ENCODE measurements at places on chromosomes 3 and 15.

- no peak for DNase-seq
Measured at GRCh38 chr3:140443073-140443472, 234.8 kb upstream of the TRIM42 start.

DNA sequence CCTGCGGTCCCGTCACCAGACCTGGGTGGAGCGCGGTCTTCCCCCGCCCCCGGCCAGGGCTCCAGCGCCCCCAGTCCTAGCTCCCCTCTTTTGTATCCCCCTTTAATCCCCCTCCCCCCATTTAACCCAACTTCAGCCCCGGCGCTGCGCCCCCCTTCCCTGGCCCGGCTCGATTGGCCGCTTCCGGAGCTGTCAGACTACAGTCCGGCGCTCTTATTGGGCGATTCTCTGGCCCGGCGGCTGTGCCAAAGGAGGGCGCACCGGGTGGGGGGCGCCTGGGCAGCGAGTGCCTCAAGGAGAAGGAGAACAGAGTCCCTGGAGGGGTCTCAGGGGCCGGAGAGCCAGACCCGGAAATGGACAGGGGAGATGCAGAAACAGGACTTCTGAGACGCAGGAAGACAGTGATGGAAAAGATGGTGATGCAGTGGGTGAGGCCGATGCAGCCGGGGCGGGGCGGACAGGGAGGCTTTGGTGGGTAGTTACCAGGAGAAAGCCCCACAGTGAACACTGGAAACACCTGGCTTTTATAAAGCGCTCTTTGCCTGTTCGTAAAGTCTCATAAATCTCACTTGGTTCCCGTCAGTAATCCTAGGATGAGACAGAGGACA, 1.2 kb upstream of the ADCY5 start:
- no peak for DNase-seq

DNA sequence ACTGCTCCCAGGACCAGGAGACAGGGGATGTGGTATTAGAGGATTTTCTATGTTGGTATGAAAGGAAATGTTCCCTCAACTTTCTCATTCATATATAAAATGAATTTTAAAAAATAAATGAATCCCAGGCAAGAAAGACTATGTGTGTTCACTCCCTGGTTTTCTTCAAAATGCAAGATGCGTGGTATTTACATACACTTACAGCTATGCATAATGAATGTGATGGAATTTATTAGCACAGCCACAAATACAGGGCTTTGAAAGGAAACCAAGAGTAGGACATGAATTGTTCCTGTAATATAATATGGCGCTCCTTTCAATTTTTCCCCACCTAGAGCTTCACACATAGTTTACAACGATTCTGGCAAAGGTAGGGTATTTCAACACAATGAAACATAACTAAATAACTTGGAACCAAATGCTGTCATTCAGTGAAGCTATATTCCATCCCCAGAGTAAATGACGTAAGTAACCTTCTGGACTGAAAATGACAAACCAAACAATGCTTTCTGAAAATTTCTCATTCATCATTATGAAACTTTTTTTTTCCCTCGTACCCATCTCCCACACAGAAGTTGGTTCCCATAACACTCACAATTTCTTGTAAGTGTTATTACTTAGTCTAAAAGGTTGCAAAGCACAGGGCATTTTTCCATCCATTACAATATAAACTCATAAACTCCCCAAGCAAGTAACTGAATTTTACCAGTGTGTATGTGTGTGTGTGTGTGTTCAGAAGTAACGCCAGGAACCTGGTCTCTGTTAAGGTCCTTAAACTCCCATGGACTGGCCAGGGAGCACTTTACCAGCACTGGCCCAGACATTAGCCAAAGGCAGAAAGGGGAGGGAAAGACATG, 41.8 kb downstream of the CBLB start:
- no peak for DNase-seq

DNA sequence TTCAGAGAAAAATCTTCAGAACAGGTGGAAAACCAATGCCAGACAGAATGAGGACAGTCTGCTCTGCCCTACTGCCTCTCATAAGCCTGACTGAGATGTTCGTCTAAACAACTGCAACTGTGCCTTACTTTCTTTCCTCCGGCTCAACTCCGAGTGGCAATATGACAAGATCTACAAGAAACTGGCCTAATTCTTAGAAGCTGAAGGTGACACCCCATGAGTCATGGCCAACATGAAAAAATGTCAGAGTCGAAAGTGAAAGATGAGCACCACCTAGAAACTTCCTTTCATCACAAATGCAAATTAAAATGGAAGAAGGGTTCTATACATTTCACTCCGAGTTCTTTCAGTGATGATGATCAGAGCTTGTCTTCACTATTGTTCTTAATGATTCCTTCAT, 12.9 kb downstream of the PCYT1A start:
- DNase-seq: peak; percentile 84

- peak; percentile 83 for DNase-seq
Measured at GRCh38 chr15:31511707-31512310, 185.2 kb downstream of the KLF13 start.

- DNase-seq: no peak
Measured at GRCh38 chr3:168645180-168645579, 549.5 kb upstream of the GOLIM4 start.

GRCh38 chr3:53216723-53217122, 39.1 kb downstream of the TKT start:
- DNase-seq: no peak

DNA sequence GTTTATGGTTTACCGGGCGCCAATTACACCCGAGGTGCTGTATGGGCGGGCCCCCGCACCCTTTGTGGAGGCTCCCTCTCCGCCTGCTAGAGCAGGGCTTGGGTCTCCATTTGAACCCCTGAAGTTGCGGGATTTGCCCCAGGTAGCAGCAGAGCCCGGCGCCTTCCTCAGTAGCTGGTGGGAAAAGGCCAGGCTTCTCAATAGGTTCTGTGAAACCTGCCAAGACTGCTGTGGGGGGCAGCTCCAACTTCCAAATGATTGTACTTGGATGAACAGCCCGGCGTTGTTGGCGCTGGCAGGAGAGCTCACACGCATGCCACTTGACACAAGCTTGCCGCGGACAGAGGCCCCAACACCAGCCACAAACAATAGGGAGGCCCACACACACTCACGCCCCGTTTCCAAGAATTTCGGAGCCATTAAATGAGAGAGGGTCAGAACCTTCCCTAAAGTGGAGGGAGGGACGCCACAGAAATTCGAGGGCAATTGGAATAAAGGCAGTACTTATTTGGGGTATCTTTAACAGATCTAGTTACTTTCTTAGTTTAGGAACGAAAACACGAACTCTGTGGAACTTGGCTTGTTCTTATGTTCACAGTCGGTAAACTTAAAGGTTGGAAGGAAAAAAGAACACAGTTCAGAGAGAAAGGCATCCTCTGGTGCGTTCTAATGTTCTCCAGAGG, 1.4 kb downstream of the EPHB3 start:
- DNase-seq: no peak

DNA sequence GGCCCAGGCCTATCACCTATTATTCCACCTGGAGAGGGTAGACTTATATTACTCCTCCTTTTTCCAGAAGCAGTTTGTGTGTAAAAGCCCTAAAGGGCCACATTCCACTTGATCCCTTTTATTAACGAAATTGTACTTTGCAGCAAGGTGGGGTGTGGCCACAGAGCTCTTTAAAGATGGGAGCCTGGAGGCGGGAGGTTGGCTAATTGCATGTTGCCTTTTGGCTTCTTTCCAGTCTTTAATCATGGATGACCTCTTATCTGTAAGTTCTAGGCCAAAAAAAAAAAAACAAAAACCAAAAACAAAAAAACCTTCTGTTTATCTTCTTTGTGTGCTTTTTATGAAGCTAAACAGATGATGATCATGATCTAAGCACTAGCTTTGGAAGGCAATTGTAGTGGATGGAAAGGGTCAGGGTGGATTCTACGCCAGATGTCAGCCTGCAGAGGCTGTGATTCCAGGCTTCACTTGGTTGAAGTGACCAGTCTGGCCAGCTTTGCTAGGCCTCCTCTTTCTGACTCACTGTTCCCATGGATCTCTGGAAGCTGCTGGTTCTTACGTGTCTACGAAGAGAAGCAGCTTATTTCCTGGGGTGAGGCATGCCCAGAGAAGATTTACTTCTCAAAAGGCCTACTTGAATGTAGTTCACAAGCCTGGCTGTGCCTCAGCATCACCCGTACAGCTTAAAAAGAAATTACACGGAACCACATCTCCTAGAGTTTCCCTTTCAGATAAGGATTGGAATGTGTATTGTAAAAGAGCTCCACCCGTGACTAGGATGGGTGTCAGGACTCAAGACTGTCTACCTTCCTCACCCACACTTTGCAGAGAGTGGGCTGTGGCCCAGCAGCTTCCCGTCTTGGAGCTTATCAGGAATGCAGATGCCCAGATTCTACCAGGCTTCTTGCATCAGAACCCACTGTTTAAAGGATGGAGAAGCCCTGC, 330.9 kb upstream of the C2CD4B start:
- no peak for DNase-seq

DNA sequence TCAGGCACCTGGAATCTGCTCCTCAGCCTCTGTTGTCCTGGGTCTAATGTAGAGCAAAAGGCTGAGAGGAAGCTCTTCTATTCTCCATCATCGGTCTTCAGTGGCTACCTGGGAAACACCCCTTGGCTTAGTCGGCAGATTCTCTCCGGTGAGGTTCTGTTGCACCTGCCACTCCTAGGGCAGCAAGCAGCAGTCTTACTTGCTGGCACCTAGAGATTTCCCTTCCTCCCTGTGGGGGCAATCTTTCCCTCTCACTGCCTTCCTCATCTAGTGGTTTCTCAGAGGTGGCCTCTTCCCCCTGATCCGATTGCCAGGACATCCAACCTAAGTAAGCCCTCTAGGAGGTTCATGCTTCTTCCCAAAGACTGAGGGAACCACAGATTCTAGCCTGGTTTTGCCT, 60.8 kb downstream of the PLS1 start:
- no peak for DNase-seq

- no peak for DNase-seq
Measured at GRCh38 chr3:26628915-26629314, 6.3 kb downstream of the LRRC3B start.

DNA sequence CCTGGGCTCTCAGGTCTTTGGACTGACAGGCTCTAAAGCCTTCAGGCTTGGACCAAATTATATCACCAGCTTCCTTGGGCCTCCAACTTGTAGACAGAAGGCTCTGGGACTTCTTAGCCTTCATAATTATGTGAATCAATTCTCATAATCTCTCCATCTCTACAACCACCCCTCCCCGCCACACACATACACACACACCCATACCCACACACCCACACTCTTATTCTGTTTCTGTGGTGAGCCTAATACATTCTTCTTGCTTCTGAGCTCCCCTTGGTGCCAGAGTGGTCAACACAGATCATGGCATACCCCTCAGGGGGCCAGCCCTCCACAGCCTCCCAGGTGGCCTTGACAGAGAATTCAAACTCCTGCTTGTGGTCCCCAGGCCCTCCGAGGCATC, 5.6 kb upstream of the NUP210 start:
- DNase-seq: peak; percentile 19

- DNase-seq: no peak
Measured at GRCh38 chr15:78912316-78912715, 32.5 kb downstream of the CTSH start.

DNA sequence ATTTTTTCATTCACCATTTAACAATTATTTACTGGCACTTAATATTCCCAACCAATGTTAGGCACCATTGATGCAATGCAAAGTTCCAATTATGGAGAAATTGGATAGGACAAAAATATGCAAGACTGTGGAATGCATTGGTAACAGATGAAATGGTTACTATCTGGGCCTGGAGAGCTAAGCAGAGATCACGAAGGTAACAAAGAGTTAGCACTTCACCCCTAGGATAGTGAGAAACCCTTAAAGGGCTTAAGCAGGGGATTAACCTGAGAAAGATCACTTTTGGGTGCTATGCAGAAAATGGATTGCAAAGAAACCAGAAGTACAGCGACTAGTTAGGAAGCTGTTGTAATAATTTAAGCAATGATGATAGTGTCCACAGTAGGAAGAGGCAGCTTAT, 129.6 kb upstream of the GPR149 start:
- no peak for DNase-seq

GRCh38 chr15:86690566-86690965, 610.9 kb downstream of the AGBL1 start:
- no peak for DNase-seq

DNA sequence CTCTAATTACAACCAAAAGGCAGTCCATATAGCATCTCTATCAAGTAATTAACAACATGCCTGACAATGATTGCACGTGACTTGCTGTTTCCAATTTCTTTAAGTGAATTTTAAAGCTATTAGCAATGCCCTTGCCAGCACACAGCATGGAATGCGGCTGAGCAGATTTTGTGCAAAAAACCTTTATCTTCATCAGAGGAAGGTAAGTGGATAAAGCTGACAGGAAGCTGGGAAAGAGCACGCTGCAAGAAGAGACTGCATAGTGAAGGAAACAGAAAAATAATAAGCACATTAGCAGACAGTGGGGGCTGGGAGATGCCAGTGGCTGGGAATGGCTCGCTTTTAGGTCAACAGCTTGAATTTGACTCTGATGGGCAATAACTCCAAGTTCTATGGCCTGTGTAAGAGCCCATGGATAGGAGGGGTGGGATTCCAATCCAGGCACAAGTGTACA, 138.8 kb downstream of the PDZRN3 start:
- DNase-seq: no peak

- no peak for DNase-seq
Measured at GRCh38 chr3:61875976-61876671, 314.8 kb downstream of the PTPRG start.

GRCh38 chr3:123151251-123151705, 50.5 kb upstream of the SEC22A start:
- no peak for DNase-seq

GRCh38 chr3:12986986-12987385, 86.2 kb downstream of the IQSEC1 start:
- no peak for DNase-seq

DNA sequence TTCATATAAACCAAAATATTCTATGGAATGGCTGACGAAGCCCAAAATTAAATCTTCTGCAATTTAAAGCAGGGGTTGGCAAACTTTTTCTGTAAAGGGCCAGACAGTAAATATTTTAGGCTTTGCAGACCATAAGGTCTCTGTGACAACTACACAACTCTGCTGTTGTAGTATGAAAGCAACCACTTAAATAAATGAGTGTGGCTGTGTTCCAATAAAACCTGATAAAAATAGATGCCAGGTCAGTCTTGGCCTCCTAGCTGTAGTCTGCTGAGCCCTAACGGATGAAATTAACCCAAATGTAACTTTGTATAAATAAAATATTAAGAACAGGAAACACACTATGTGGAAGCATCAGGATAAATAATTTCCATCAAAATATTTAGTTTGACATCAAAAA, 104.2 kb downstream of the FBXL22 start:
- no peak for DNase-seq

- DNase-seq: no peak
Measured at GRCh38 chr15:73839699-73840377, 33.5 kb upstream of the TBC1D21 start.

GRCh38 chr3:177827511-177828207, 630.4 kb upstream of the TBL1XR1 start:
- DNase-seq: no peak

DNA sequence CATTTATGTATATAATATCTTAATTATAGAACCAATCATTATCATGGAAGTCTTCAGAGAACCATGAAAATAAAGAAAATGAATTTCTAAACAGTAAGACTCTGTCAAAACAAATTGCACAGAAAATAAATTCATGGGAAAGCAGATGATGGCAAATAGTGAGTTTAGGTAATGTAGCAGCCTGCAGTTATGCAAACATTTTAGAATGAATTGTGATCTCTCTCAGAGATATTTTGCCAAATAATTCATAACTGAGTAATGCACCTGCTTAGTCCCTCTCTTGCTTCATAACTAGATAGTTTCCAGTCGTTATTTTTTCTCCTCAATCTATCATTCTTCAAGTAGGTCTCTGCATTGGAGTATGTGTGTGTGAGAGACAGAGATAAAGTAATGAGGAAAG, 492.7 kb upstream of the THBS1 start:
- DNase-seq: no peak
